ENCODE measurements at places on chromosomes 4 and X. TPM values are rescaled to one million over a fixed set of nuclear protein-coding genes. Genes with fewer than 3 reads are reported as not detected.

GRCh38 chrX:41661366-41662095 lies 27.2 kb upstream of the GPR34 start:
- DNase-seq = peak; percentile 4

DNA sequence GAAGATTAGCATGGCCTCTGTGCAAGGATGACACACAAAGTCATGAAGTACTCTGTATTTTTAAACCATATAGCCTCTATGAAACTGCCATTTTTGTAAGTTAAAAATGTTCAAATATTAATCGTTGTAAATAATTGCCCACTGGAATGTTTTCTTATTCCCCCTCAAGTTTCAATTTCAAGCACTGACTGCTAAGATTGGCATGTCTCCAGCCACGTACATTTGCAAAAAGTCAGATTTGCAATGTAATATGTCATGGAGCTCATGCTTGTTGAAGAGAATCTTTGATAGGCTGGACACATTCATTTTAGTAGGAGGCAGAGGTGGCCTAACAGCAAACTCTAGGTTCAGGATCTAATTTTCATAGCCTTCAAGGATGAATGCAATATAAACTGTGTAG lies 124.7 kb downstream of the CBR4 start:
- no peak for DNase-seq

- DNase-seq = peak; percentile 18
Measured at GRCh38 chr4:85968945-85969819, 390.7 kb downstream of the MAPK10 start.

DNA sequence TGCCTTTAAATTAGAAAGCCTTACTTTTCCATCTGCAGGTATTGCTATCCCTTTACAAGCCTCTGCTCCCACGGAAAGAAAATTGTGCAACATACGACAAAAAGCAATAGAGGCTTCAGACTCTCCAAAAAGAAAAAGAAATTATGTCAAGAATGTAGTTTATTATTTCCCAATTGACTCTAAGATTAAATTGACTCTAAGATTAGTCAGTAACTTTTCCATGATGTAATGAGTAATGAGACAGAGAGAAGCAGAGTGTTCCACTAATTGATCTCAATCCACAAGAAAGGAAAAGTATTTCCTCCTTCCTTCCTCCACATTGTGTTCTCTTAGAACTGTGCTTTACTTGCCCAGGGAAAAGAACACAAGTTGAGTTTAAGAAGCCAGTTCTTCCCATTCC lies 345.7 kb upstream of the HS3ST1 start:
- DNase-seq = no peak

- no peak for DNase-seq
Measured at GRCh38 chr4:2728806-2729532, 27.2 kb downstream of the TNIP2 start.

DNA sequence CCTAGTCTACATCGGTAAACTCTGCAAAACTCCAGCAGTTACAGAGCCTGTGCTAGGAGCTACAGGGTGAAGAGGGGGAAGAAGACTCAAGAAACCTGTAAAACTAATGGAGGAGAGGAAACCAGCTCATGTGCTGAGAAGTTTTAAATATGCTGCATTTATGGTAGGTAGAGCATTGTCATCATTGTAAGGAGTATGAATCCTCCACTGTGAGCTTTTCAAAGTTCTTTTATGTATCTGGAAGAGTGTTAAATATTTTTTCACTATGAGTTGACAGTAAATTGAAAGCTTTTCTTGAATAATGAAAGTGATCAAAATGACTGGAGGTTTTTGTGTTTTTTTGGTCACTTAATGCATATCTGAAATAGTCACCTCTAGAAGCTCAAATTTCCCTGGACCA lies 46.2 kb downstream of the SEPTIN11 start:
- no peak for DNase-seq

- DNase-seq = peak; percentile 61
Measured at GRCh38 chrX:107429090-107429489, 20.4 kb upstream of the FRMPD3 start.

GRCh38 chrX:40855411-40855810 lies 120.1 kb upstream of the MED14 start:
- no peak for DNase-seq

DNA sequence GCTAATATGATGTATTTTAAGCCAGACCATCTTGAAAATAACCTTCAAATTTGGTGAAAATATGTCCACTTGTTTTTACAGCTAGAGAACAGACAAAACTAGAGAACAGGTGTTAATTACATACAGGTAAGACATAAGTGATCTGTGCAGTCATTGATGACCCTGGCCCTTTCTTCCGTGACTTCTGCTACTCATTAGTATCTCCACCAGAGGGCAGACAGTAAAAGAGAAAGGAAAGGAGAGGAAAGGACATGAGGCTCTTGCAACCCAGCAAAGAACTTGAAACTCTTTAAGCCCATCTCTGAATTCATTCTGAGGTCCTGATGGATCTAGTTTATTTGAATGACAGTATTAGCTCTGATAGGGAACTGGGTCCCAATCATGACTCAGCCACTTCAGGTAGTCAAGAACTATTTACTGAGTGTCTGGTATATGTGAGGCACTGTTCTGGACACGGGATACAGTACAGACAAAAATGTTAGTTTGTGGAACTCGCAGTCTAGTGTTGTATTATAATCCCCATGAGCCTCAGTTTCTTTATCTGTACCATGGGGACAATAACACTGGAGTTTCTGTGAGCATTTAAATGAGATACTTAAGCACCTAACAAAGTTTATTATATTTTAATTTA lies 121.0 kb upstream of the TEX13D start:
- DNase-seq = peak; percentile 20

GRCh38 chr4:165331823-165332222 lies 4.4 kb downstream of the MSMO1 start:
- DNase-seq = no peak

GRCh38 chrX:38008658-38009057 lies 2.3 kb downstream of the SYTL5 start:
- no peak for DNase-seq

- no peak for DNase-seq
Measured at GRCh38 chr4:54093324-54094240, 6.4 kb upstream of the GSX2 start.

DNA sequence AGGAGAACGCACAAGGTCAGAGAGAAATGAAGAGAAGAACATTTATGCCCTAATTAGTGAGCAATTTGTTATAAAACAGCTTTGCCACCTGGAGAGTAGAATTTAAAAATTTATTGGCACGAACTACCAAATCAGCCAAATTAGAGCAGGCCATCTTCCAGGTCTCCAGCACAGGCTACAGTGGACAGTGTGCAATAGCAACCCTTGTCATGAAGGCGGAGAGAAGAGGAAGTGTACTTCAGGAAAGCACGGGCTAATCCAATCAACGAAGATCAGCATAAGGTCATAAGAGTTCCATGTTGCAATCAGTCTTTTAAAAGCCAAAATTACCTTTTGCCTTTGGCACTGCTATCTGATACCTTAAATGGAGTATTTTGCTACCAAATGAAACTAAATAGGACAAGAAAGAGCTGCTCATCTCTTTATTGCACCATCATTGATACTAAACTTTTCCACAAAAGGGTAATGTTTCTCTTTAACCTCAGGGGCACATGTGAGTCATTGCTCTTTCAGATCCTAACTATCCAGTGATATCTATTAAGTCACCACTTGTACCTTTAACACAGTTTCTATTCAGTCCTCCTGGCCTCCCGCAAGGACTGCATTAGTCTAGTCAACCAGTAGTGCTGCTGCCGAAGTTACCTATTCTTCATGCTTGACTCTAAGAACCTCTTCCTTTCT lies 19.9 kb downstream of the ANK2 start:
- DNase-seq = no peak

DNA sequence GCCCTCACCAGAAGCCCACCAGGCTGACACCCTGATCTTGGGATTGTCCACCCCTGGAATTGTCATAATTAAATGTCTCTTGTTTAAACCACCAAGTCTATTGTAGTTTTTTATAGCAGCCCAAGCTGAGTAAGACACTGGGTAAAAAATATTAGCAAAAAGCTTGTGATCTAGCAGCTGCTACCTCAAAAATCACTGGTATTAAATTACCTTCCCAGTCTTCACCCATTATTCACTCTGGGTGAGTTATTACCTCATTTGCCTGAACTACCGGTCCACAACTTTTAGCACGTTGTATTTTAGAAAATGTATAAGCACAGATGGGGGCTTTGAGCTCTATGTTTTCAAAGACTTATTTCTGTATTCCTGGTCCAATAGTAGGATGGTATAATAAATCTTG lies 12.0 kb upstream of the TRIM61 start:
- no peak for DNase-seq

DNA sequence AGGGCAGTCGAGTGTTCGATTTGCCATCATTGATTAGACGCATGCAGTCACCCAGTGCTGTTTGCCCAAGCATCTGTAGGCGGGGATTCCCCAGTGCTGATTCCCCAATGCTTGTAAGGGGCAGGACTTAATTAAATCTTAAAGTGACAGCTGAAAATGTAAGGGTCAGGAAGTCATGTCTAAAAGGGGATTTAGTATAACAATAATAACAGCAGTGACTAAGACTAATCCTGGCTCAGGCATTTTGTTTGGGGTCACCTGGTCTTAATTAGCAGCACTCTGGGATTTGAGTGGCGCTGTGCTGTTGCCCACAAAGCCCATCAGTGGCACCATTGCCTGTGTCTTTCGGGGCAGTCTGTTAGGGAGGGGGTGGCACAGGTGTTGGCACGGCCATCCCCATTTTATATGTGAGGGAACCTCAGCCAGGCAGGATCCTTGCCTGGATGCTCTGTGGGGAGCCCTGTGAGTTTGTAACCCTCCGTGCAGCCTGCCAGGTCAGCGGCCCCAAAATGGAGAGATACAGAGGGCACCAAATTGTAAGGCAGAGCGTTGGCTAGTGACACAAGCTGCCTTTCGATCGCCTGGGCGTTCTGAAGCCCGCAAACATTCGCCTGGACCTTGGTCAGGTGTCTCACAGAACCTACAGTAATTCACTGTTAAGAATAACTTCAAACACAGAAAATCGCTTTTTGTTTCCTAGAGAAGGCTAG lies 146.7 kb downstream of the TBL1X start:
- DNase-seq = no peak

DNA sequence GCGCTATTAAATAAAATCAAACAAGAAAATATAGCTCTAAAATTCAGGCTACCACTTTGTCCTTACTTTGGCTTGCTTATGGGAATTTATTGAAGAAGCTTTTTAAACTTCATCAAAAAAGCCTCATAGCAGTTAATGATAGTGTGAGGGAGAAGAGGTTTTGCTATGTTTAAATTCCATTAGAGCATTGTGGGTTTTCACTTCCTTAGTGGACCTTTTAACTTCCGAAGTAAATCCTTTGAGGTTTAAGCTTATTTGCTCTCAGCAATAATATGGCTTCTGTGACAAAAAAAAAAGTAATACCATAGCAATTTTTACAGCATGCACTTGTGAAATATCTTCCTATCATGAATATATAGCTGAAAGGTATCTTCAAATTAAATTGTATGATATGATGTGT lies 120.2 kb upstream of the NDST4 start:
- no peak for DNase-seq

- no peak for DNase-seq
Measured at GRCh38 chrX:17465201-17465600, 90.2 kb downstream of the NHS start.

DNA sequence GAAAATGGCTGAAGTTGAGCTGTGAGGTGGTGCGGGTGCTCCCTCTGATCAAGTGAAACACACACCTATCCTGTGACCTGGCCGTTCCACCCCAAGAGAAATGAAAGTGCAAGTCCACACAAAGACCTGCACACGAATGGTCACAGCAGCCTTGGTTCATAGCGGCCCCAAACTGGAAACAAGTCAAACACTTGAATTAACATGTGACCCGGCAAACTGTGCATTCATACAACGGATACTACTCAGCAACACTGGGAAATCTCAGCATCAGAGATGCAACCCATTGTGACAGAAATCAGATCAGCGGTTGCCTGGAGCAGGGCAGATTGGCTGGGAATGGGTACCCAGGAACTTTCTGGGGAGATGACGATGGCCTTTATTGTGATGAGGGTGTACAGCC lies 7.6 kb downstream of the G6PD start:
- DNase-seq = no peak

GRCh38 chrX:68345025-68345424 lies 88.3 kb downstream of the OPHN1 start:
- DNase-seq = no peak

DNA sequence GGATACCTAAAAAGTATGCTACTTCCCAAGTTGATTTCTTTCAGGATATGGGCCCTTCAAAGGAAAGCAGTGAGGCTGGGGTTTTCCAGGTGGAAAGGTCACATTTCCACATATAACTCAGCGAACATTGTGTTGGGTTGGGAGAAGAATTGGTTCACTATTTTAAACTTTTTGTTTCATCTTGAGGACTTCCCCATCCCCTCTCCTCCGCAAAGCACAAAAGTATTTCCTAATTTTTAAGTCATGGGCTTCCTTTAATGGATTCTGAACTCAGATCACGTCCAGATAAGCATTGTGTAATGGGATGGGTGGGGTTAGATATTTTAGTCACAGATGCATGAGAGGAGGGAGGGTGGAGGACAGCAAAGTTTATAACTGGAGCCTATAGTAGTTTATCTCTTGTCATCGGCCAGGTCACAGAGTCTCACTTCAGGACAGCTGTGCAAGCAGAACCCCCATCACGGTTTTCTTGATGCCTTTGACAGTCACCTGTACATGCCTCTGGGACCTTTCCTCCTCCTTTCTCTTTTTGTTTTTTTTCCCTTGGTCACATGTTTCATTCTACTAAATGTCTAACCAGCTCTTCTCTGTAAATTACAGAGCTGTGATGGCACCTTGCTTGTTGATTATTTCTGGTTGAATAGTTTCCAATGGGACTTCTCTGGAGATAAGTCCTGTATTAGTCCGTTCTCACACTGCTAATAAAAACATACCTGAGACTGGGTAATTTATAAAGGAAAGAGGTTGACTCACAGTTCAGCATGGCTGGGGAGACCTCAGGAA lies 115.4 kb downstream of the PTTG2 start:
- DNase-seq = no peak

GRCh38 chr4:174209341-174209740 lies 74.1 kb downstream of the FBXO8 start:
- DNase-seq = no peak

DNA sequence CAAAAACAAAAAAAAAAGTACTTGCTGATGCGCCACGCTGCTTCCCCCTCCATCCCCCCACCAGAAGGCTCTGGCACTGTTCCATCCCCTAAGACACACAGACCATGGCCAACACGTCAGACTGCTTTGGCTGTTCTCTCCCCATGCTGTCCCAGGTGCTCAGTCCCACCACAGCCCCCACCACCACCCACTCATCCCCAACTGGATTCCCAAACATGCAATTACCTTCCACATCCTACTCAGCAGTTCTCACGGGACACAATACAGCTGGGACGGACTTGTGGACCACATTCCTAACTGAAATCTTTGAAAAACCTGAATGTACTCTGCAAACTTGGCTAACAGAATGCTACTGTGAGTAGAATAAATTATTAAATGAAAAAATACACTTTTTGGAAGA lies 8.6 kb downstream of the FAT1 start:
- no peak for DNase-seq

GRCh38 chrX:119763836-119764387 lies 5.5 kb downstream of the SOWAHD start:
- no peak for DNase-seq

The NLGN3 gene
- polyA plus RNA-seq = 0.60 TPM

The NPNT gene
- 0.56 TPM for polyA plus RNA-seq

The UGT2B17 gene
- polyA plus RNA-seq = not detected

The CFAP47 gene
- polyA plus RNA-seq = 0.03 TPM

Data from A549 (cell line).